Fibroblast of villous mesenchyme (primary cell): ENCODE measurements at places on chromosomes 7 and 10.

DNA sequence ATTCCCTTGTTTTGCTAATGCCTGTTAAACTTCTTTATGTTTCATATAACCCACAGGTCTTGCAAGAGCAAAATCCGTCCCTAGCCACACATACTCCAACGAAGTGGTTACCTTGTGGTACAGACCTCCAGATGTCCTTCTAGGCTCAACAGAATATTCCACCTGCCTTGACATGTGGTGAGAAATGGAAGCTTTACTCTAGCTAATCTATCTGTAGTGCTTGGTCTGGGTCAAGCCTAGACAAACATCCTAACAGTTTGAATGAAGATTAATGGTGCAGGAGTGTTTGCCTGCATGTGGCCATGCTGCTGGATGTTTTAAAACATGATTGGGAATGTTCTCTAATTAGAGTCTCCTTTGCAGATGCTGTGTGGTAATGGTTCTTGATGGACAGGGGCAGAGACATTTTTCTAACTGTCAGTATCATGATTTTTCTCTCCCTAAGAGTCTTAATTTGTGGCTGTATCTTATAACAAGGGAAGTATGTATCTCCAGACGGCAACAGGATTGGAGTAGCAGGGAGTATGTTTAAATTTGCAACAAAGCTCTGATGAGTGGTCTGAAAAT, 308.5 kb upstream of the FZD1 start:
- no peak for DNase-seq

GRCh38 chr10:118778727-118779126, 24.0 kb upstream of the CACUL1 start:
- DNase-seq: no peak

GRCh38 chr10:48923748-48924147, 15.9 kb downstream of the LRRC18 start:
- DNase-seq: no peak

DNA sequence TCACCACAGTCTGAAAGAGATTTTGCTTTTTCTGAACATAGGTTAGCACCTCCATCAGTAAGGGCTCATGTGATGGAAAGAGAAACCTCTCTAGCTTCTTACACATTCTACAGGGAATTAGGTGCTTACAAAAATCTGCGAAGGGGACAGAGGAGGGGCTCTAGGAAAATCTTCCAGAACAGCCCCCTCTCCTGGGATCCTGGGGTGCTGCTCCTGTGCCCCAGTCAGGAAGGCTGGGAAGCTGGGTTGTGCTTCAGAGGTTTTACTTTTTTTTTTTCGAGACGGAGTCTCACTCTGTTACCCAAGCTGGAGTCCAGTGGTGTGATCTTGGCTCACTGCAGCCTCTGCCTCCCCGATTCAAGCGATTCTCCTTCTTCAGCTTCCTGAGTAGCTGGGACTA, 7.5 kb upstream of the FAM171A1 start:
- no peak for DNase-seq
